ENCODE measurements at places on chromosomes 5 and 9.

DNA sequence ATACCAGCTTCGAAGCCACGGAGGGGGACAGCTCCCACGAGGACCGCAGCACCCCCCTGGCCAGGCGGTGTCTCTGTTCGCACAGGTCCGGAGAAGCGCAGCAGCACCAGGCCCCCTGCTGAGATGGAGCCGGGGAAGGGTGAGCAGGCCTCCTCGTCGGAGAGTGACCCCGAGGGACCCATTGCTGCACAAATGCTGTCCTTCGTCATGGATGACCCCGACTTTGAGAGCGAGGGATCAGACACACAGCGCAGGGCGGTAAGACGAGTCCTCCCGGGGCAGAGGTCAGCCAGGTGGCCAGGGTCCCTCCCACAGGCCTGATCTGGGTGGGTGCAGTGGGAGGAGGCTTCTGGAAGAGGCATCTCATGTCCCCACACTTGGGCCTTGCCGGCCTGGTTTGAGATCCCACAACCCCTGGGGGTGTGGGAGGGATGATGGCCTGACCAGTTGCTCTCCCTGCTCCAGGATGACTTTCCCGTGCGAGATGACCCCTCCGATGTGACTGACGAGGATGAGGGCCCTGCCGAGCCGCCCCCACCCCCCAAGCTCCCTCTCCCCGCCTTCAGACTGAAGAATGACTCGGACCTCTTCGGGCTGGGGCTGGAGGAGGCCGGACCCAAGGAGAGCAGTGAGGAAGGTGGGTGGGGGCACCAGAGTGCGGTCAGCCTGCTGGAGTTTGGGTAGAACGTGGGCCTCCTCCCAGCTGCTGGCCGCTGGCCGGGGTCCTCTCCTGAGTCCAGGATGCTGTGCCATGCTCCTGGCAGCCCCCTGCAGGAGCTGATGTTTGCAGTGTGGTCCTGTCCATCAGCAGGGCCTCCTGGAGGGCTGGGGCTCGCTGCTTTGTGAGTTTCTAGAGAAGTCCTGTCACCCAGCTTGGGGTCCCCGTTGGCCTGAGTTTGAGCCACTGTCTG is 2.8 kb upstream of the AJM1 start:
- DNase-seq = no peak

GRCh38 chr9:102428305-102428704 is 566.8 kb upstream of the CYLC2 start:
- DNase-seq = no peak

GRCh38 chr9:7935681-7936080 is 136.1 kb upstream of the DMAC1 start:
- no peak for DNase-seq

DNA sequence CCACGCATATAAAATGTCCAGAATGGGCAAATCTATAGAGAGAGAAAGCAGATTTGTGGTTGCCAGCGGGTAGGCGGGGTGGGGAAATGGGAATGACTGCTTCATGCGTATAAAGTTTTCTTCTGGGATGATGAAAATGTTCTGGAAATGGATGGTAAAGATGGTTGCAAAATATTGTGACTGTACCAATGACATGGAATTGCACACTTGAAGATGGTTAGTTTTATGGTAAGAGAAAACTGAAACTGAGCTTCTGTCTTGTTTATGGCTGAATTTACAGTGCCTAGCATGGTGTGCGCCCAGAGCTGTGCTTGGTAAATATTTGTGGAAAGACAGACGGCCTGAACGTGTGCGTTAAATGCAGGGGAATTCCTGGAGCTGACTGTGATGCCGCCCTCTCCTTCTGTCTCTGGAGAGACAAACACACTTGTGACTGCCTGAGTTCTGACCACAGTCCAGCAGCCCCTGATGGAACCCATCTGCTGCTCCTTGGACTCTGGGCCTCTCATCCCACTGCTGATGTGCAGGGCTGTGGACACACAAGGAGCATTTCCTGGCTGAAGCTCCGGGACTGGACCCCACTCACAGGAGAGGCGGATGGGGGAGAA is 8.6 kb upstream of the PTGES start:
- peak; percentile 84 for DNase-seq

DNA sequence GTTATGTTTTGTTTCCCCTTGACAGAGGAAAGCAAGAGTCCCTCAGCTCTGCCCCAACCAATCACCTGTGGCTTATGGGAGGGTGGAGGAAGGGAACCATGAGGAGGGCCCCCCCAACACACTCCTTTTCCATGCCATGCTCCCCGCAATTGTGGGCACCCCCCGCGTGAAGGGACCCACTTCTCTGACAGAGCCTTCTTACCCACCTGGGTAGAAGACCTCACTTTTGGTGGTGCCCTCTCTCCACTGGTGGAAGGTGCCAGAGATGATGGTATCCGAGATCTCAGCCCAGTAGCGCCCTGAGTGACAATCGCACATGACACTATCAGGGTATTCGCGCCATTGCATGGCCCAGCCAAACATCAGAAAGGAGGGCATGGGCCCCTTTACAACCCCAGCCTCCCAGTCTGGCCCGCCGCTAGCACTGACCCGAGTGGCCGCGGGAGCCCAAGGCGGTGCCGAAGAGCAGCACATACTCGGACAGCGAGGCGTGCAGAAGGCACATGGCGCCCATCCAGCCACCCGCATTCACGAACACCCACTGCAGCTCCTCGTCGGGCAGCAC is 714 bp downstream of the SIGMAR1 start:
- no peak for DNase-seq

DNA sequence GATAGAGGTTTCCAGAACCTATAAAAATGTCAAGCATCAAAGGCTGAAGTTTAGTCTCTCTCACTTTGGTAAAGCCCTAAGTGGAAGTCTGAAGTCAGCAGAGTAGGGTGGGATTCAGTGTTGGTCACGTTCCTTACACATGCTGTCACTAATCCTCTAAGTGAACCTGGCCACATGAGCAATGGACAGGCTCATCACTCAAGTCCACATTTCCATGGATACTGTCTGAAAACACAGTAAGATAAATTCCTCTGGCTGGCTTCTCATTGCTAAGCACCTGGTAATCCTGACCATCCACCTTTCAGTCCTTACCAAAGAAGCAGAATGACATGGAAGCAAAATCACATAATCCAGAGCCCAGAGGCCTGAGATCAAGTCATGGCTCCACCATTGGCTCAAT is 43.8 kb downstream of the GNA14 start:
- no peak for DNase-seq

DNA sequence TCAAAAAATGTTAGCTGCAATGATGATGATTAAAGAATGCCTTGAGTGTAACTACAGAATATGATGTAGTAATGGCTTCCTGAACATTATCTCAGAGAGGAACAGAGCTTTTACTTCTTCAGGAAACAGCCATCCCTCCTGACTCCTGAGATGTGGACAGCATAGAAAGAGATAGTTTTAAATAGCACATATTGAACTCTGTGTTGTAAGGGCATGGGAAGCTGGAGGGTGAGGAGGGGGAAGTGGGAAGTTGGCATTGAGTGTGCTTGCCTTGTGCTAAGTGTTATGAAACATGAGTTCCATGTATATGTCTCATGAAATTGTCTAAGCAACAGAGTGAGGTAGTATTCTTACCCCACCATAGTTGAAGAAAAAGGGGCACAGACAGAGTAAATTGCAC is 161.5 kb upstream of the SLC28A3 start:
- no peak for DNase-seq

GRCh38 chr9:21964925-21965385 is 29.2 kb downstream of the CDKN2A start:
- DNase-seq = no peak

DNA sequence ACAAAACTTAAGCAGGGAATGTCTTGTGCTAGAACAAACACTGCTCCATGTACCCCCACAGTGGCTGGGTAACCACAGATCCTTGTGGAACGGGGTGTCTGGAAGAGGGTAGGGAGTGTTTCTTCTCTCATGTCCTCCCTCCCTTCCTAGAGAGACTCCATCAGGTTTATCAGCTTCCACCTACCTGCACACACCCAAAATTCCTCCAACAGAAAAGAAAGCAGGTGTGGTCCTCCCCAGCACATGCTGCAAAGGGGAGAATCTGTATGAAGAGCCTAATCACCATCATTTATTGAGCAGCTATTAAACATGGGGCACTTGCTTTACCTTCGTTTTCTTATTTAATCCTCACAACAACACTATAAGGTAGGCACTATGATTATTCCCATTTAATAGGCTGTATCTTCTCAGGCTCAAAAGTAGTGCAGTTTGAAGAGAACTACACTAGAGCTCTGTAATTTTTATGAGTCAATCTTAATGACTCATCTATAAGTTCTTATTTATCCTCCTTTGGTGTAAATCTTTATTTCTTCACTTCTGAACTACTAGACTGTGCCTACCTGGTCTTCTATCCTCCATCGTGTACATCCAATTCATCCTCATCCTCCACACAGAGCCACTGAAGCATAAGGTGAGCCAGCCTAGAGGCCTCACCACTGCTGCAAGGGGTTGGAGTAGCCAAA is 31.6 kb downstream of the C9orf40 start:
- DNase-seq = no peak

DNA sequence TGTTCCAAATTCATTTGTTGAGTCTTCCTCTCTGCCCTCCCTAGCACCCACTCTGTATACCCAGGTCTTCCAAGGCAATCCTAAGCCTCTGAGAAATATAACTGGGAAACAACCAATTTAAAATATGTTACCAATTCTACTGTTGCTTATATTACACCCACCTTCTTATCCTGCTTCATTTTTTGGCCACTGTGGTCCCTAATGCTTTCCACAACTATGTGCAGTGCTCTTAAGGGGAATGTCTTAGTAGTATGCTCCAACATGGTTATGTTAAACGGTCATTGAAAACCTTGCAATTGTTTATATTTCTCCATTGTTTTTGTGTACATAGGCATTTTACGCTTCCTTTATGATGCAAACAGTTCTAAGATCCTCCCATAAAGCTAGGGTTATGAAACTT is 273.1 kb upstream of the HAPLN1 start:
- DNase-seq = no peak

DNA sequence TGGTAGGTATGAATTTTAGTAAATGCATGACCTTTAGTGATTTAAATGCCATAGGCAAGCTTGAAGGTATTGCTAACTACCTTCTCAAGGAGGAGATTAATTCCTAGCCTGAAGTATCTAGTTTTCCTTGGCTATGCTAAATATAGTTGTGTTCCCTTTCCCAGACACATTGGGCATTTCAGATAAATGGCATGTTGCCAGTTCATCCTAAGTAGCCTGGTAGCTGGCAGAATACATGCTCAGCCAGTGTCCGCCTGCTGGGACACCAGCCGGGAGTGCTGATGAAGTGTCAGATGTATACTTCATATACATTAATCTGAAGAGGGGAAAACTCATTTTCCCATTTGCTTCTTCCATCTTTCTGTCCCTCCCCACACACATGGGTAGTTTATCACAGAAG is 196.9 kb downstream of the MAST4 start:
- no peak for DNase-seq

GRCh38 chr9:72882117-72882775 is 70.6 kb downstream of the ALDH1A1 start:
- DNase-seq = no peak

DNA sequence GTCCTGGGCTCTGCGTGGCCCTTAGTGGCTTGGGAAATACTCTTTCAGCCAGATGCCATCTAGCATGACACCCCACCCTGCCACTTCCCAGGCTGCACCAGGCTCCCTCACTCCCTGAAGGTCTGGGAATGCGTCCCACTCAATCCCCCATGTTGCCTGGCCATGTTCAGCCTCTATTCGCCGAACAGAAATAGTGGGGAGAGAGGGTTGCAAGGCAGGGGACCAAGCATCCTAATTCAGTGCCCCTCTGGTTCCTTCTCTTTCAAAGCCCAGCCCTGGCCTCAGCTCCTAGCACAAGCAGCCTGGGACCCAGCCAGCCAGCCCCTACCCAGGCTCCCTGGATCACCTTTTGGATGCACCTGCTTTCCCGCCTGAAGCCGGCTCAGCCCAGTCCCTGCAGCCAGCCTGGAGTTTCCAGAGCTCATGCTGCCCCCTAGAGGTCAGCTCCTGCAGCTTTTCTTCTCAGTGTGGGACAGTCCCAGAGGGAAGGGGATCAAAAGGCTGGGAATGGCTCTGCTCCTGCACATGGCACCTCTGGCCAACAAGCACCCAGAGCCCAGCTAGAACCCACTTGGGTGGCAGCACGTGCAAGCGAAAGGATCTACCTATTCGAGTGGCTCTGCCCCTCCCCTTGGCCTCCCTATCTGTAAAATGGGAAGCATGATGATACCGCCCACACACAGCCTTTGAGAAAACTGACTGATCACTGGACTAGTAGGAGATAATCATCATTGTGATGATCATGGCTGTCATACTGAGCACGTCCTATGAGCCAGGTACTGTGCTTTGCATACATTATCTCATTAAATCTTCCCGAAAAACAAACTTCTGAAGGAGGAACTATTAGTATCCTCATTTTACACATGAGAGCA is 48.7 kb upstream of the C5orf58 start:
- peak; percentile 16 for DNase-seq

- DNase-seq = no peak
Observed at GRCh38 chr9:127966416-127967150, 14.2 kb downstream of the EEIG1 start.

DNA sequence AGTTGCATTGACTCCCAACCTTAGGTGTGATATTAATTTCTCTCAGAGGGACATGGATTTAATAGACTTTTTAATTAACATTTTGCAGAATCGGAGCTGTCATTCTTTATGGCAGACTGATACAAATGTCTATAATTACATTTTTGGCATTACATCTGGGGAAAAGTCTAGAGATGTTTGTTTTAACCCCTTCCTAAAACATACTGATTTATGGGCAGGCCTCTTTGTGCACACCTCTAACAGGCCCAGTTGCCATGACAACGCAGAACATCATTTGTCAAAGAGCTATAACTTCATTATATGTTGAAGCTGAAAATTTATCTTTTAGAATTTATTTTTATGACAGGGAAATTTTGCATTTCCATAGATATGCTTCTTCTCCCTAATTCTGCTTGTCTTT is 158.5 kb downstream of the NTRK2 start:
- no peak for DNase-seq

DNA sequence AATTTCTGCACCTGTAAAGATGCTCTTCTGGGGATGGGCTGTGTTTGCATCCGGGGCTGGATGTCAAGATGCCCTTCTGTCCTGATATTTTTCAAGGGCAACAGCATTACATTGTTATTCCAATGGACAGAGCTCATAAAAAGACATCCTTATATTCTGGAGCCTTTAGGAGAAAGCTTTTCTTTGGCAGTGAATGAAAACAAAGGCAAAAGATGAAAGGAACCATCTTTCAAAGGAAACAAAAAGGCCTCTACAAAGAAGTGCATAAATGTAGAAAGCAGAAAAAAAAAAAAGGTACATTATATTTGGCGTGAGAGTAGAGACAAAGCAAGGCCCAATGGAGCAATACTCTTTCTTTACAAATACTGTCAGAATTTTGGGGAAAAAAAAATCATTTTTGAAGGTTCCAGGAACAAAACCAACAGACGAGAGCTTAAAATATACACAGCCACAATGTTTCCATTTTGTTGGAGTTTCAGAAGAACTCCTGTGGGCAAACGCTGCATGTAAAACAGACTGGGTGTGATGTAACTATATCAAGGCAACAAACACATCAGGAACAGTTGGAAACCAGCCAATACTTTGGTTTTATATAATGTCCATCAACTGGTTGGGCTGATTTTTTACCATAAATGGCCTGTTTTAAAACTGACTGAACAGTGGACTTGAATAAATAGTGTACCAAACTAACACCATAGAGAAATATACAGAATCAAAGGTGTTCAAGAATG is 885.6 kb upstream of the DMAC1 start:
- DNase-seq = no peak
